ENCODE measurements at places on chromosomes 12 and 14.

- no peak for DNase-seq
Measured at GRCh38 chr14:65486863-65487262, 74.3 kb downstream of the FUT8 start.

GRCh38 chr12:82832096-82832495 is 145.4 kb downstream of the TMTC2 start:
- DNase-seq, result peak; percentile 83

- DNase-seq, result peak; percentile 91
Measured at GRCh38 chr12:113271853-113272561, 50.7 kb downstream of the TPCN1 start.

GRCh38 chr14:83173687-83174086 is 1640.0 kb upstream of the SEL1L start:
- peak; percentile 9 for DNase-seq

DNA sequence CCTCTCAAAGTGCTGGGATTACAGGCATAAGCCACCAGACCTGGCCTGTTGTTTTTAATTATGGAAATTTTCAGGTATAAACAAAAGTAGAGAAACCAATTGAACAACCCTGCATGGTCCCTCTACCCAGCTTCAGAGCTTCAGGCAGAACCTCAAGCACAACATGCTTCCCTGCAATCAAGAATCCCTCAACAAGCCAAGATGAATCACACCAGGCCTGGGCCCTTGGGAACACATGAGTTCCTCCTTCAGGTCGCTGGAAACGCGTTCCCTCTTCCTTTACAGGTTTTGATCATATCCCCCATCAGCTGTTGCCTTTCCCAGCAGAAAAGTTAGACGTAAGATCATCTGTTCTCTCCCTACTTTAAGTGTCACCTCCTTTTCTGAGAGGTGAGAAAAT is 20.5 kb upstream of the CORO1C start:
- no peak for DNase-seq

GRCh38 chr12:54142114-54142475 is 46.7 kb downstream of the SMUG1 start:
- DNase-seq, result no peak

- DNase-seq, result no peak
Measured at GRCh38 chr14:56666294-56666693, 86.7 kb downstream of the TMEM260 start.

GRCh38 chr12:100473716-100474150 is at the start of gene NR1H4:
TSS of gene NR1H4 (plus strand) at chr12:100473866. CDS start at chr12:100493324, 19,458 bp downstream.
- no peak for DNase-seq

GRCh38 chr12:28795311-28795710 is 353.8 kb upstream of the FAR2 start:
- peak; percentile 57 for DNase-seq

- no peak for DNase-seq
Measured at GRCh38 chr12:101051151-101051550, 158.9 kb downstream of the SLC5A8 start.

DNA sequence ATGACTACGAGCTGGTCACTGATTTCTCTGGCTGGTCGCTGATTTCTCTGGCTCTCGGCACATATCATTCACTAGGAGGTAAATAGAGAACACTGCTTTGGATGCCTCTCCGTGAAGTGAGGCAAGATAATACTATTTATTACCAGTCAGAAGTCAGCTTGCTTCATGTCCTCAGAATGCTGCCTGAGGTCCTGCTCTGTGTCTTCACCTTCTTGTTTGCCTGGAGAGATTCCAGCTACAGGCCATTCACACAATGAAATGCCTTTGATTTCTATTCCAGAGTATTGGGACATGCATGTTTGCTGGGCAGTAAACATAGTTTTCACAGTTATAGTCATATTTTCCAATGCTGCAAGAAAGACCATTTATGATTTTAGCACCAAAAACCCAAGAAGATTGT is 106.7 kb downstream of the AEBP2 start:
- no peak for DNase-seq

DNA sequence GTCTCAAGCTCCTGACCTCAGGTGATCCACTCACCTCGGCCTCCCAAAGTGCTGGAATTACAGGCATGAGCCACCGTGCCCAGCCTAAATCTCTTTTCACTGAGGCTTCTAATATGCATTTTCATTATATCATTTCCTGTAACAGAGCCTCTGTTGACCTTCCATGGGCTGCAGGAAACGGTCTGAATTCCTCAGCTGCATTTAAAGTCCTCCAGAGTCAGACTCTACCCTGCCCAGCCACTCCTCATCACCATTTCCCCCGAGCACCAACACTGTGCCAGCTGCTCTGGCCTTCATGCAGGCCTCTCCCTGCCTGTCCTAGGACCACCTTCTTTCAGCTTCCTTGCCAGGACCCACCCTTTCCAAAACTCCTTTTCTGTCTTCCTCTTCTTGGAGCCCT is 9.8 kb upstream of the NFKBIA start:
- DNase-seq, result no peak

- DNase-seq, result no peak
Measured at GRCh38 chr12:41034686-41035085, 153.4 kb upstream of the PDZRN4 start.

- no peak for DNase-seq
Measured at GRCh38 chr12:19138956-19139355, 9.4 kb downstream of the PLEKHA5 start.

DNA sequence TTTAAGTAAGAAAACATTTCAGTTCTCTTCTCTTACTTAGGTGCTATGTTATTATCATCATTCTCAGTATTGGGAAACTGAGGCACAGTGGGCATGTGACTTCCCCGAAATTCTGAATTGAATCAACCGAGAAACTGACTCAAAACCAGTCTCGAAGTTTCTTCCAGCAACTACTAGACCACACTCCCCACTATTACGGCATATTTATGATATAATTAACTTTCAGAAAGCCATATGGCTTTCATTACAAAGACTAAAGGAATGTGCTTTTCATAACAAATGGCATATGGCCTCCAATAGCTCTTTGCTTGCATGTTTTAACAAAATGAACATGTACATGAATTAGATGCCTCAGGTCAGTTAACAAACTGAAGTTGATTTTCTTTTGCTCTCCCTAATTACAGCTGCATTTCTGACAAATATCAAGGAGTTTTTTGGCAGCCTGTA is 182.9 kb upstream of the SLC38A2 start:
- DNase-seq, result no peak

DNA sequence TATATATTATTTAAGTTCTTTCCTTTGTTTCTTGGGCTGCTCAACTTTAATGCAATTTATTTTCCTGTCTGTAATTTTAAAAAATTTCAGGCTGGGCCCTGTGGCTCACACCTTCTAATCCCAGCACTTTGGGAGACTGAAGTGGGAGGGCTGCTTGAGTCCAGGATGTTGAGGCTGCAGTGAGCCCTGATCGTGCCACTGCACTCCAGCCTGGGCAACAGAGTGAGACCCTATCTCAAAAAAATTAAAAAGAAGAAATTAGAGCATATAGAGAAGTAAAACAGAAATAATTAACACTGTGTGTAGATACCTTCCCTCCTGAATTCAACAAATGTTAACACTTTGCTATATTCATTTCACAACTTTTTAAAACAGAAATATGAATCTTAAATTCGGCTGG is 74.2 kb downstream of the DENND5B start:
- DNase-seq, result no peak

- no peak for DNase-seq
Measured at GRCh38 chr14:87966816-87967215, 26.2 kb downstream of the GALC start.

- DNase-seq, result no peak
Measured at GRCh38 chr12:1552911-1553491, 41.4 kb downstream of the FBXL14 start.

DNA sequence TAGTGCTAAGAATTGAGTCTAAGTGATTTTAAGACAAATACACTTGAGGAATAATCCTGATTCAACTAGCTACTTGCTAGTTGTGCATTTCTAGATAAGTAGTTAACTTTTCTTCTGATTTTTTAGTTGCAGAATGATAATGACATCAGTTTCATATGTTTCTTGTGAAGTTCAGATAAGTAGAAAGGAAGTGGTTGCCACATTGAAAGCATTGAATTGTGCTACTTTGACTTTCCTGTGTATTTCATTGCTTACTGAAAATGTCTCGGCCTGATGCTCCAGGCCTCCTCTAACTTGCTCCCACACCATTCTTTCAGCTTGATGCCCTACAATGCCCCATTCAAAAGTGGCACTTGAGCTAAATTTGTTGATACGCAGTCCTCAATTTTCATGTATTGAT is 980.0 kb downstream of the TMTC2 start:
- no peak for DNase-seq

DNA sequence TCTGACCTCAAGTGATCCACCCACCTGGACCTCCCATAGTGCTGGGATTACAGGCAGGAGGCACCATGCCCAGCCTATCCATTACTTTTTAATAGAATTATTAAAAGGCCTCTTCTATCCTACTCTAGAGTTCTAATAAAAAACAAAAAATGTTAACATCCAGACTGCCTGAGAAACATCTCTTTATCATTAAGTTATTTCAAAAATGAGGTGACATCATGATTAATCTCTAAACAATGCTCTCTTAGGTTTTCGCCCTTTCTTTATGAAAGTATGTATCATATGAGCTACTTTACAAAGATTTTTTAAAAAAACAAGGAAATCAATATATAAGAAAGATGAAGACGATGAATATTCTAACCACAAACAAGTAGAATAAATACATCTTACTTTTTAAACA is 52.6 kb downstream of the FGD6 start:
- DNase-seq, result no peak

- DNase-seq, result no peak
Measured at GRCh38 chr12:97118796-97119375, 211.8 kb downstream of the NEDD1 start.

- no peak for DNase-seq
Measured at GRCh38 chr12:120060717-120061116, 55.8 kb downstream of the RAB35 start.

Measured in inflammatory macrophage treated with lipopolysaccharide for 4 hours (primary cell).